ENCODE measurements at places on chromosomes 16 and 17. TPM values are rescaled to one million over a fixed set of nuclear protein-coding genes. Genes with fewer than 3 reads are reported as not detected.

DNA sequence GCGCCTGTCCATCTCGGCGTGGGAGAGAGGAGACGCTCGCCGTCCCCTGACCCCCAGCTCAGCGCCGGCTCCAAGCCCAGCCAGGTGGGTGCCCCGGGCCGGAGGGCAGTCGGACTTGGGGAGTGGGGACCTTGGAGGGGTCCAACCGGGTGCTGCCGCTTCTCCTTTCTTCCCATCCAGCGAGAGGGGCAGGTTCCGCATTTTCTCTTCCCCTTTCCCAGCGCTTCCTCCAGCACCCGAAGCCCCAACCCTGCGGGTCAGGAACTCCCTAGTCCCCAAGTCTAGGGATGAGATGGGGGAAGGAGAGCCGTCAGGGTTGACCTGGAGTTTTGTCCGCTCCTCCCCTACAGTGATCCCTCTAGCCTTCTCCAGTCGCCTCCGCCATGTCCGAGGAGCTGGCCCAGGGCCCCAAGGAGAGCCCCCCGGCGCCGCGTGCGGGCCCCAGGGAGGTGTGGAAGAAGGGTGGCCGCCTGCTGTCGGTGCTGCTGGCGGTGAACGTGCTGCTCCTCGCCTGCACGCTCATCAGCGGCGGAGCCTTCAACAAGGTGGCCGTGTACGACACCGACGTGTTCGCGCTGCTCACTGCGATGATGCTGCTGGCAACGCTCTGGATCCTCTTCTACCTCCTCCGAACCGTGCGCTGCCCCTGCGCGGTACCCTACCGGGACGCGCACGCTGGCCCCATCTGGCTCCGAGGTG is at the start of gene OTOP2:
Gene OTOP2 (plus strand): TSS at position 24 of the 699 bp plus-strand sequence. CDS start 360 bp downstream, at position 384.
- no peak for DNase-seq

DNAI2 gene
- not detected for total RNA-seq

GRCh38 chr16:2857451-2858244 is at the start of gene PRSS22:
PRSS22 (minus strand) TSS chr16:2858170; CDS start chr16:2858104, 66 bp downstream.
- no peak for DNase-seq

CD300E gene
- total RNA-seq = 1.2 TPM

SLC6A2 gene
- total RNA-seq = 4.1 TPM

PLSCR3 gene
- 16.0 TPM for total RNA-seq

GRCh38 chr17:32520104-32520701 is 33.4 kb downstream of the CDK5R1 start:
- DNase-seq = no peak

DNA sequence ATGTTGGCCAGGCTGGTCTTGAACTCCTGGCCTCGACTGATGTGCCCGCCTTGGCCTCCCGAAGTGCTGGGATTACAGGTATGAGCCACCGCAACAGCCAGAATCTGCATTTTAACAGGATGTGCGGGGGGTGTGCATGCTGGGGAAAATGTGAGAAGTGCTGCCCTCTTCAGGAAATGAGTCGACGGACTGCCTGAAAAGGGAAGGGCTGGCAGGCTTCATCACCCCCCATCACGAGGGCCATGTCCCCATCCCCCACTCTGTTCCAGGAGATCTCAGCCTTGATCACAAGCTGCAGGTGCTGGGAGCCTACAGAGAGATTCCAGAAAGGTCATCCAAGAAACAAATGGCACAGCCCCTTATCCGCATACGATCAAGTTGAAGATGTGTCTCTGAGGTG is 195.3 kb upstream of the RPL38 start:
- no peak for DNase-seq

DNA sequence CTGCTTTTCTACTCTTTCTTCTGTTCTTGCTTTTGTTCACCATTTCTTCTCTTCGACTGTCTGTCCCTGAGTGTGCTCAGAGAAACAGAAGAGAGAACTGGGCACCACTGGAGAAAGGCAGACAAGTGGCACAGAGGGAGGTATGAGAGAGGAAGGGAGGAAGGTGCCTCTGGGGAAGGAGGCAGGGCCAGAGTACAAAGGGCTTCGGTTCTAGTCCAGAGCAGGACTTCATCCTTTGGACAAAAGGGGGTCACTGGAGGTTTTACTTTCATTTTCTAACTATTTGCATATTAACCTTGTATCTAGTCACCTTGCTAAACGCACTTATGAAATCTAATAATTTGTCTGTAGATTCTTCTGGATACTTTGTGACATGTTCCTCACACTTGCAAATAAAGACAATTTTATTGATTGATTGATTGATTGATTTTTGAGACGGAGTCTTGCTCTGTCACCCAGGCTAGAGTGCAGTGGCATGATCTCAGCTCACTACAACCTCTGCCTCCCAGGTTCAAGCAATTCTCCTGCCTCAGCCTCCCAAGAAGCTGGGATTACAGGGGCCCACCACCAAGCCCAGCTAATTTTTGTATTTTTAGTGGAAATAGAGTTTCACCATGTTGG is 13.5 kb downstream of the ITGB4 start:
- DNase-seq = no peak

- DNase-seq = no peak
These were observed 394 bp upstream of the CPD start for GRCh38 chr17:30378241-30378824.

PITPNM3 gene
- 6.0 TPM for total RNA-seq

SLC5A2 gene
- 0.10 TPM for total RNA-seq

FOXO3B gene
- total RNA-seq = 5.2 TPM

- DNase-seq = no peak
These were observed 105.4 kb downstream of the TRIM37 start for GRCh38 chr17:59001158-59001814.

DNA sequence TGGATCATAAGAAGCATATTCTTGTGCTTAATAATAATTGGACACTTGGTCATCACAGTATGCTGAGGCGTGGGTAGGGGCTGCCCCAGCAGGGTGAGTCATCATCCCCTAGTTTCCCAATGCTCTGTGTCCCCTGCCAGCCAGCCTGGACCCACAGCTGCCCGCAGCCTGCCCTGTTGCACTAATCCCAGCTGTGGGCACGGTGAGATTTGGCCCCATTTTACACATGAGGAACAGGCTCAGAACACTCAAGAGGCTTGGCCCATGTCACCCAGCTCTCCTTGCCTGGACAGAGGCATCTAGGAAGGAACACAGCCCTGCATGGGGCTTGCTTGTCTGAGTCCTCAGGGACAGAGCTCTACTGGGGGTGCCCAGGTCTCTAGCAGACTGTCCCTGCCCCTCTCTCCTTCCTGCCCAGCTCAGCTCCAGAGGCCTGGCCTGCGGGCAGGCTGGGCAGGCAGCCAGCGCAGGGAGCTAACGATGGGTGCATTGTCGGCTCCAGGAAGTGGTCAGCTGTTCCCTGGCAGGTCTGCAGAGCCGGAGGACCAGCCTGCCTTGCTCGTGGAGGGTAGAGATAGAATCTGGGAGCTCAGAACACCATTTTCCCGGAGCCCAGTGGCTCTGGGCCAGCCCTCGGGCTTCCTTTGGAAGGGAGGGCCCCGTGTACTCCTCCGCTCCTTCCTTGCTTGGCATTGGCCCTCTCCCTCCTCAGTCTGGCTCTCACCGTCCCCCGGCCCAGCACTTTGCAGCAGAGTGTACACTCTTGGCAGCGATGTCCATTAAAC is 189.4 kb downstream of the RAB11FIP4 start:
- no peak for DNase-seq

NMT1 gene
- total RNA-seq = 46.4 TPM

GRCh38 chr17:78806451-78806850 is 24.4 kb upstream of the CYTH1 start:
- no peak for DNase-seq

- DNase-seq = no peak
These were observed 12.8 kb downstream of the ZNF174 start for GRCh38 chr16:3413730-3414379.

KRT31 gene
- total RNA-seq = 52.1 TPM

AATK gene
- 2.8 TPM for total RNA-seq

DNA sequence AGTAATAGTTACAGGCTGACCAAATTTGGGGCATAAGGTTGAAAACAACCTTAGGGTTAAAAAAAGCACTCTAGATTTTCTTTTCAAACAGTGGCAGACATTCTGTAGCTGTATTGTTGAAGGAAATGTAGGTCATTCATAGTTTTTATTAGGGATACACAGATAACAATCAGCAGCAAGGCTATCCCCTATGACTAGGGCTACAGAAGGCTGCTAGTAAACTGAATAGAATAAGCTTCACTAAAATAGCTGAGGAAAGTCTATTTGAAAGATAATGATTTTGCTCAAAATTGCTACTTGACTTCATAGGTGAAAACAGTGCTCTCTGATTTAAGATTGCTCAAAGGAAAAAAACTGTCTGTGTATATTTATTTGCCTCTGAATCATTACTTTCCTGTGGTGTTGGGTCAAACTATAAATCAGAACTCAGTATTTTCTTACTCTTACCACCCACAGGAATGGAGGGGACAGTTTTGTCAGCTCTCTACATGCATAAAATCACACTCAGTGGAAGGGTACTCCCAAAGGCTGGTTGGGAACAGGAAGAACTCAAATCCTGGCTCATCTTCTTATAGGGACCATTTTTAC is 24.8 kb downstream of the RPGRIP1L start:
- no peak for DNase-seq

DNA sequence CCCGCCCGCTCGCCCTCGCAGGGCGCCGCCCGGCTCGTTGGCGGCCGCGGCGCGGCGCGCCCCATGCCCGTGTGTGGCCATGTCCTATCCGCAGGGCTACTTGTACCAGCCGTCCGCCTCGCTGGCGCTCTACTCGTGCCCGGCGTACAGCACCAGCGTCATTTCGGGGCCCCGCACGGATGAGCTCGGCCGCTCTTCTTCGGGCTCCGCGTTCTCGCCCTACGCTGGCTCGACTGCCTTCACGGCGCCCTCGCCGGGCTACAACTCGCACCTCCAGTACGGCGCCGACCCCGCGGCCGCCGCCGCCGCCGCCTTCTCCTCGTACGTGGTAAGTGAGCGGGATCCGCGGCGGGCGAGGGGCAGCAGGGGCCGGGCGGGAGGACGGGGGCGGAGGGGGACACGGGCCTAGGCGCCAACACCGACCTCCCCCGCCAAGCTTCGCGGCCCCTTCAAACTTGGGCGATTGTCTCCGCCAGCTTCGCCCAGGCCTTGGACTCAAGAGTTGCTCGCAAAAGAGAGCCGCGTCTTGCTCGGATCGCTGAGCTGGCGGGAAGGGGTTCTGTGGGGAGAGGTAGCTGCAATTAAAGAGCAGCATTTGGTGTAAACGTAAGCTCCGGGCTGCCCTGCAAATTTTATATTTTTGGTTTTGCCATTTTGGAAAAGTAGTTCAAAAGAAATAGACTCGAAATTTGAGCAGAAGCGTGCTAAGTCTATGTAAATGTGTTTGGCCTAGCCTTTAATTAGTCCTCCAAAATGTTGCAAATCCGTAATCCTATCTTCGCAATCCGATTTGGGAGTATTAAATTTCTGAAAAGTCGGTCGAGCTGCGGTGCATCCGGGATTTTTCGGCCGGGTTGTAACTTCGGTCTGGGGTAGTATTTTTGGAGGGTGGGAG is 702 bp downstream of the IRX5 start:
- no peak for DNase-seq

DNA sequence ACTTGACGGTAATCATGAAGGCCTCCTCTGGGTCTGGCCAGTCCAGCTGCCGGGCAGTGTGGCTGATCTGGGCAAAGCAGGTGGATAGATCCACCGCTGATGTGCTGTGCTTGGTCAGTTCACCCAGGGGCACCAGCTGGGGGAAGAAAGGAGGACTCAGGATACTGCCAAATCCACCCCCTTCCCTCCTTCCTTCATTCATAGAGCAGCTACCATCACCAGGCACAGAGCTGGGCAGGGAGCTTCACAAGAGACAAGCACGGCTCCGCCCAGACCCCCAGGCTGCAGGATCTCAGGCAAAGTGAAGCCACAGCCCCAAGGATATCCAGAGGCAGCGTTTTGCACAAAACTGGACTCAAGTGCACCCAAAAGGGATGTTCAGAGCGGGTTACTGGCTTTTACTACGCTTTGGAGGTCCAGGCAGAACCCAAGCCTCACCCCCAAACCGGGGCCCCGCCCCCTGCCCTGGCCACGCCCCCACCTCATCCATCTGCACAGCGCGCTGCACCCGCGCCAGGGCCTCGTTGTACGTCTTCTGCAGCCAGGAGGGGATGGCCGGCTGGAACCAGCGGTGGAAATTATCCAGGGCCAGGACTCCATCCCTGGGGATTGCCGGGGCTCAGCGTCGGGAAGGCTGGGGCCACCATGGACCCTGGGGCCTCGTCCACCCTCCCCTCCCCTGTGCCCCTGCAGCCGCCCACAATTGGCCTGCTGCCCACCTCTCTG is 9.1 kb downstream of the UNC13D start:
- no peak for DNase-seq

DNA sequence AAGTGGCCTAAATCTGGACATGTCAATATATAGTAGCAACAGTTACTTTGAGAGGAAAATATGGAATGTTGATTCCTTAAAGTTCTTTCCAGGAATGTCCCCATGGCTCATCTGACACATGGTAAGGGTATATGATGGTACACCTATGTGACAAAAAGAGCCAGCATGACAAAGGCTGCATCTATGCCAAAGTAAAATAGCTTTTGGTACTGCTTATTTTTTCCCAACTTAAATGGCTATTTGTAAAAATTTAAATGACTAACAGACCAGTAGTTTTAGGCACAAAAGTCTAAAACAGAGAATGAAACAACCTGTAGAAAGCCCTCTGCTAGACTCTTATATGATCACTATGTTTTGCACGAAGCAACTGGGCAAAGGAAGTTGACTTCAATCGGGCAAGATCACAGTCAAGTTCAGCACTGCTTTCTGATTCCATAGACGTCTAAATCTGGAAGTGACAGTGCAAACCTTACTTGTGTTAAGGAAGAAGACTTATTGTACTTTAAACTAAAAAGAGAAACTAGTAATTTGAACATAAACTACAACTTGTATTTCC is 135.1 kb downstream of the SKAP1 start:
- no peak for DNase-seq

KRTAP16-1 gene
- 4.5 TPM for total RNA-seq

- peak; percentile 44 for DNase-seq
These were observed 191.5 kb upstream of the RPL38 start for GRCh38 chr17:74011966-74012365.

DNA sequence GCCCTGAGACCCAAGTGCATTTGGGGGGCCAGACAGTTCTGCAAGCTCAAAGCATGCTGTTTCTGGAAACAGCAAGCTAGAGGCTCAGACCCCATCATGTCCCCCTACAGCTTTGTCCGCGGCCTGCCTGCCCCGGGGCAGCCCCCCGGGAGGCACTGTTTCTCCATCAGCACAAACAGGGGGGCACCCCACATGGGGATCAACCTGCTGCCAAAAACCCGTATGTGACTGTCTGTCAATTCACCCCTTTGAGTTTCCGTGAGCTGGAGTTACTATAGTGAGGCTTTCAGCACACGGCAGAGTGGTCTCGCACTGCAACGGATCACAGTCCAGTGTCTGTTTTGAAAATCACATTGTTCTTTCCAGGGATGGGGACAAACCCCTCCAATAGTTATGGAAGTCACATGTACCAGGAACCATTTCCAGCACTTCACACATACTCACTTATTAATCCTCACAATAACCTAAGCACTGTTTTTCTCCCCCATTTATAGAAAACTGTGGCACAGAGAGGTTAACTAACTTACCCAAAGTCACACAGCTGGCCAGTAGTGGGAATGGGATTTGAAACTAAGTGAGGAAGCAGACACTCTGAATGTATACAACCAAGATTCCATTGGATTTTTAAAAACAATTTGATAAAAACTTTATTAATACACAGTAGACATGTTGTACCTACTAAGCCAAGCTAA is 269.0 kb downstream of the C16orf95 start:
- no peak for DNase-seq

GRCh38 chr16:10729104-10730048 is 14.3 kb upstream of the NUBP1 start:
- no peak for DNase-seq

- DNase-seq = no peak
These were observed 390 bp upstream of the BBS2 start for GRCh38 chr16:56520251-56520577.

KRTAP1-1 gene
- total RNA-seq = 7.5 TPM
